Myocyte (in vitro differentiated cells): ENCODE measurements at places on chromosomes 7 and 10. TPM values are rescaled to one million over a fixed set of nuclear protein-coding genes. Genes with fewer than 3 reads are reported as not detected.

- no peak for DNase-seq
These were observed 21.0 kb downstream of the PPA1 start for GRCh38 chr10:70212277-70212676.

Gene ZNF503
- 4.6 and 9.9 TPM in 2 replicates for total RNA-seq

Gene TMEM229A
- total RNA-seq: not detected in 2 replicates

GRCh38 chr7:16594676-16595075, 50.9 kb downstream of the ANKMY2 start:
- DNase-seq: no peak

- peak; percentile 45 for DNase-seq
These were observed 61.6 kb upstream of the BTRC start for GRCh38 chr10:101292194-101293006.

Gene LBX1
- 11.7 and 14.1 TPM in 2 replicates for total RNA-seq

Gene EVX1
- not detected in 2 replicates for total RNA-seq

Gene PLAC9
- 0.43 TPM in 1 of 2 replicates, not detected in the other for total RNA-seq

Gene LRRD1
- total RNA-seq: 0.26 and 0.29 TPM in 2 replicates

Gene NACAD
- 1.2 and 1.6 TPM in 2 replicates for total RNA-seq

Gene IGFBP1
- not detected in 2 replicates for total RNA-seq

GRCh38 chr10:50506861-50507573, 116.7 kb downstream of the SGMS1 start:
- DNase-seq: no peak

DNA sequence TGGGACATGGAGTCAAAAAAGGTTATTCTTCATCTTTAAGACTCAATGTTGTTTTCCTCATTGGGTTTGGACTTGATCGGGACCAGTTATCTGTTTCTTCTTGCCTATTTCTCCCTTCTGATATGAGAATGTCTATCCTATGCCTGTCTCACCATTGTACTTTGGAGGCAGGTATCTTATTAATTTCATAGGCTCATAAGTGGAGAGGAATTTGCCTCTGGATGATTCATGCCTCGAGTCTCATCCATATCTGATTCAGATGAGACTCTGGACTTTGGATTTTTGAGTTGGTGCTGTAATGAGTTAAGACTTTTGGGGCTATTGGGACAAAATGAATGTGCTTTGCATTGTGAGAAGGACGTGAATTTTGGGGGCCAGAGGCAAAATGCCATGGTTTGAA, 36.2 kb upstream of the CCDC7 start:
- no peak for DNase-seq

Gene ADCK2
- 14.4 and 16.0 TPM in 2 replicates for total RNA-seq

Gene TAS2R41
- not detected in 2 replicates for total RNA-seq

GRCh38 chr7:42090056-42090455, 147.0 kb downstream of the GLI3 start:
- no peak for DNase-seq

DNA sequence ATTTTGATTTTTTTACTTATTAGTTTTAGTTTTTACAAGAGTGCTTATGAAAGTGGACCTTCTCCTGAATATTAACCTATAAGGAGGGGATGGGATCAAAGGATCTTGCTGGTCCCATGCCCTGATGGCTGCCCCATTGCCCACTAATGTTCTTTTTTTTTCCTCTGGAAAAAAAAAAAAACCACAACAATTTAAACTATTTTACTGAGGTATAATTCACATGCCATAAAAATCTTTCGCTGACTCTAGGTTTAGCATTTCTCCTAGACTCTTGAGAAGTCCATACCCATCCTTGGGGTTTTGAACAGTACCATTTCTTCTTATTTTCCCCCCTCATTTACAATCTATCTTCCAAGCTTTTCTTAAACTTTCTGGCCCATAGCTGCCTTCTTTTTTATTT, 481.8 kb downstream of the TFEC start:
- DNase-seq: peak; percentile 17

GRCh38 chr7:40329601-40330153, 194.9 kb downstream of the SUGCT start:
- DNase-seq: peak; percentile 79

DNA sequence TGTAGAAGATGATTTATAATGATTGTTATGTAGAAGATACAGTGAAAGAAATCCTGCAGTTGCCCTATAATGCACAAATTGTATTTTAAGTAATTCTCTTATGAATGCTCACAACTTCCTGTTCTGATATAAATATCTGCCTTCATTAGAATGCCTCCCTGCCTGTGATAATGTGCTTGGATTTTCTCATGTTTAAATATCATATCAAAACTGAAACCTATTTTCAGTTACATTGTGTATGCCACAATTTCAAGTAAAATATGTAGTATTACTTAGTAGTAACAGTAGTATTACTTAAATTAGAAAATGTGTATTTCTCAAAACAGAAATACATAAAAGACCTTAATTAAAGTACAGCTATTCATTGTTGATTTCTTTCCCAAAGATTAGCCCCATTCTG, 41.1 kb upstream of the TFEC start:
- no peak for DNase-seq

Gene ASAH2
- total RNA-seq: 0.99 and 2.4 TPM in 2 replicates

Gene CAV1
- total RNA-seq: 213 and 259 TPM in 2 replicates

Gene STRIP2
- total RNA-seq: 55.9 and 58.3 TPM in 2 replicates

Gene SLC26A3
- total RNA-seq: not detected in 2 replicates

DNA sequence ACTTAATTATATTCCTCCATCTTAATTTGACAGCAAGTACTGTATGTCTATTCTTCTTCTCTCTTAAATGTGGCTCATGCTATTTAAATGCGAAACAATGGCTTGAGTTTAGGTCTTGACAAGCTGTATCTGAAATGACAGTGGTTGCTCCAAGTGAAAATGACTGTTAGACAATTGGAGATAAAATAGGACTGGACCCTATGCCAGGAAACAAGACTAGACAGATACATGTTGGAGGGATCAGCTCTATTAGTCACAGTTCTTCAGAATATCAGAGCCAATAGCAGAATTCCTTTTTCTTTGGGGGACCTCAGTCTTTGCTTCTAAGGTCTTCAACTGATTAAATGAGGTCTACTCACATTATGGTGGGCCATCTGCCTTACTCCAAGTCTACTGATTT, 25.8 kb downstream of the KIAA1217 start:
- DNase-seq: no peak

Gene CREM
- 75.2 and 78.4 TPM in 2 replicates for total RNA-seq

DNA sequence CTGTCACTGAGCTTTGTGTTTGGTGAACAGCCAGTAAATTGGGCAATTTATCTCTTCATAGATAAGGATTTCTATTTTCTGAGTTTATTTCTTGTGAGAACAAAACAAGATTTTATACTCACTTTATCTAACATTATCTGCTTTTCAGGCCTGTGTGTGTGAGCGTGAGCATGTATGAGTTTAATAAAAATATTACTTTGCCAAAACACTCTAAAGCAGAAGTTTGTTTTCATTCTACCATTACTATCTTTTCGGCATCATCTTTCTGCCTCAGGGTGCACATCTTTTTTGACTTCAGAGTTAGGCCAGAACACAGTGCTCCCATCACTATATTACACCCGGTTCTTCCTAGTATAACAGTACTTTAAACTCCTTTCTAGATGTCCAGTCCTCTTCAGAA, 13.0 kb downstream of the ZWINT start:
- no peak for DNase-seq

GRCh38 chr7:99083733-99084132, 60.2 kb downstream of the SMURF1 start:
- DNase-seq: no peak

Gene CDC14C
- total RNA-seq: not detected in 2 replicates

GRCh38 chr10:130371156-130371555, 235.0 kb downstream of the GLRX3 start:
- no peak for DNase-seq

Gene CNNM1
- not detected in 2 replicates for total RNA-seq

Gene GIMAP4
- not detected in 2 replicates for total RNA-seq

Gene SPDYE5
- total RNA-seq: not detected in 2 replicates

GRCh38 chr10:128693493-128694131, 567.4 kb upstream of the MKI67 start:
- DNase-seq: no peak

DNA sequence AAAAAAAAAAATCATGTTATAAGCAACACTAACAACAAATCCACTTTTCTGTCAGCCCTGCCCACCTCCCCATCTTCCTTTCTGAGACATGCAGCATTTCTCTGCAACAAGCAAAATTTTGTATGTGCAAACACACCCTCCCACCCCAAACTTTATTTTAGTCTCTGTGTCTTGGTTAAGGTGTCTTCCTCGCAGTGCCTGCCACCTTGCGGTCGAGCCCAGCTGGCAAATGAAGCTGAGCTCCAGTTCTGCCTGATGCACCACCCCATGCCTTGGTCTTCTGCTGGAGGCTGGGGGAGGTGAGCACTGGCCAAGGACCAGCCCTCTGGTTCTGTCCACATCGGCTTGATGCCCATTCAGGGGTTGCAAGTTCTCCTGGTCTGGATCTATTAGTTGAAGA, 206.3 kb downstream of the MGMT start:
- DNase-seq: no peak

- no peak for DNase-seq
These were observed 38.4 kb downstream of the RHOBTB1 start for GRCh38 chr10:60905580-60905979.

DNA sequence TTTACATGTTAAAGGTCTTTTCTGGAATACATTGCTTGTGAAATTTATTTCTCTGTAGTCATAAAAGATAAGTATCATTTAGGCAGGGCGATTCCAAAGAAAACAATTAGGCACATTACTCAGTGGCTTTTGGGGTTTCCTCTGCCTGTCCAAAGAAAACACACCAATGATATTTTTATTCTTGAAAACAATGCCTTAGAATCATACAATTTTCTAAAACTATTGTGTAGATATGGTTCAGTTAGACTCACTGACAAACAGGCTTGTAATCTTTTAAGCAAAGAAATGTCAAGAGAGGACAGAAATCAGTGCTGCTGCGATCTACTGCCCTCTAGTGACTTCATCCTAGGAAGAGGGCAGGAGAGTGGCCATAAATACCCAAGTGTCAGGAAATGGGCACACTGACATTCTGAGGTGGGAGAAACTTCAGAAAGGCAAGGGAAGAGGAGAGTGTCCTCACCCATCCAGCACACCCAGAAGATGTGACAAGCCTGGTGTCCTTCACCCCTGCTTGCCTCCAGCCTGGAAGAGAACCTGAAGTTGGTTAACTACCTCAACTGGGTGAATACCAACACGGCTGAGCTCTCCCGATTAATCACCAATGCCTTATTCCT, 120.5 kb downstream of the GALNT11 start:
- DNase-seq: peak; percentile 67

DNA sequence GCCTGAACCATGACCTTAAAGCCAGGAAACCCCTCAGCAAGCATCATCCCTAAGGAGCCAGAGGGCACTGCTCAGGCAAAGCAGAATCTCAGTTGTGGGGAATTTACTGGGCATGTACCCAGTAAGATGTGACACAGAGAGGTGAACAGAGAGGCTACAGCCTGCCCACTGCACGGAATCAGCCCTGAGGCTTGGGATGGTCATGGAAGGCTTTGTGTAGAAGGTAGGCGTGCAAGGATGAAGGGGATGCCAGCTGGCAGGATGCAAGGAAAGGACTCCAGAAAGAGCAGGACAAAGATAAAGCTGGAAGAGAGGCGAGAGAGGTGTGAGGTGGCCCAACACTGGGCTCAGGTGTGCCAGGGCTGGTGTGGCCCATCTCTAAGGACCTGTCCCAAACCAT, 2.4 kb upstream of the AIFM2 start:
- DNase-seq: no peak

DNA sequence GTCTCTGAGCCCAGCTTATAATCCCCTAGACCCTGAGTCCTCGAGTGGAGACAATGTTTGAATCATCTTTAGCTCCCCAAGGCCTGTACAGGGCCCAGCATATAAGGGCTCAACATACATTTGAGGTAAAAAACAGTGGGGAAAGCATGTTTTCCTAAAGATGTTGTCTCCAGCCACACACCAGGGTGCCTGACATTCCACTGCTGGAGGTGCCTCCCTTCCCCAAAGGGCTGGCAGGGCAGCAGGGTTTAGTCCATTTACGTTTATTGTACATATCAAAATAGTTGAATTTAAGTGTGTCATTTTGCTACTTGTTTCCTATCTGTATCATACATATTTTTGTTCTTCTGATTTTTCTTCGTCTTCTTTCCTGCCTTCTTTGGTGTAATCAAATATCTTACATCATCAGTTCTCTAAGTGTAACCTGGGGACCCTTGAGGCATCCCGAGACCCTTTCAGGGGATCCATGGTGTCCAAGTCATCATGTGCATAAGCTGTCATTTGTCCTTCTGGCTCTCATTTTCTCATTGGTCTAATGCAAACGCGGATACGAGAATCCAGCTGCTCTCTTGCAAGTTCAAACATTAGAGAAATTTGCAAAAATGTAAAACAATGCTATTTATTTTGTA, 101.6 kb downstream of the PDGFA start:
- DNase-seq: no peak

DNA sequence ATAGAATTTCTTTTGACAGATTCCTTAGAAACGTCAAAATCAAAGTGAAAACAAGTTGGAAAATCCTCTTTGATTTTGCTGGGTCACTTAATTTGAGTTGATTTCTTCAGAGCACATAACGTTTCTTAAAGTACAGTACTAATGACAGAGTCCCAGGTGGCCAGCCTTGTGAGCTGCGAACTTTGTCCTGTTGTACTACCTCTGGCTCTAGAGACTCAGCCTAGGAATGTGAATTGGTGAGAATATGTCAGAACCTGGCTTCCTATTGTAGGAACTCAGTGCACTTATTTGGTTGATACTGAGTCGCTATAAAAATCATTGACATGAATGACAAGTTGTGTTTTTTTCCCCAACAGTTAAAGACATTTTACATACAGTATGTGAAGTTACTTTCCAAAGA, 20.2 kb downstream of the SDK1 start:
- DNase-seq: no peak

GRCh38 chr7:44240983-44241510, 40.3 kb downstream of the YKT6 start:
- peak; percentile 91 for DNase-seq

GRCh38 chr10:57743711-57744110, 524.0 kb downstream of the IPMK start:
- no peak for DNase-seq

- no peak for DNase-seq
These were observed 166.3 kb upstream of the AHR start for GRCh38 chr7:17131983-17132655.
